ENCODE measurements at places on chromosomes 11 and 22. TPM values are rescaled to one million over a fixed set of nuclear protein-coding genes. Genes with fewer than 3 reads are reported as not detected.

The DEPDC7 gene
- total RNA-seq: 1.2 TPM

The OTOG gene
- not detected for total RNA-seq

DNA sequence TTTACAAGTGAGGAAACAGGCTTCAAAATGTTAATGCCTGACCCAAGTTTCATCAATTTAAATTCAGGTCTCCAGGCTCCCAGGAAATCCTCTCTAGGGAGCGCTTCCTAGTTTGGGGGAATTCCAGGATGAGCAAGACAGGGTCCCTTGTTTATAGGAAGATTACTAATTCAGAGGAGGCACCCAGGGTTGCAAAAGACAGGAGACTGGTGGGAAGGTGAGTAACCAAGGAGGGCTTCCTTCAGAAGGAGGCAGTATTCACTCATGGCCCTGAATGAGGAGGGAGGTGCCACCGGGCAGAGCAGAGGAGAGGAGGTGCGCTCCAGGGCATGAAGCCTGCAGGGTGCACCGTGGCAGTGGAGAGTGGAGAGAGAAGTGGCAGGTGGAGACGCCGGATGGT is 1.6 kb downstream of the TMEM132A start:
- no peak for DNase-seq

- DNase-seq: peak; percentile 70
These were observed 32.1 kb upstream of the GNB1L start for GRCh38 chr22:19886605-19887255.

GRCh38 chr11:66119348-66120133 is 49.5 kb downstream of the PACS1 start:
- no peak for DNase-seq

- no peak for DNase-seq
These were observed 186.5 kb downstream of the SWAP70 start for GRCh38 chr11:9850224-9850895.

All from natural killer cell (primary cell).